ENCODE measurements at places on chromosomes 16 and 17.
A peak's percentile ranks its signal among the peaks of the same experiment; 100 is the strongest.

- DNase-seq: no peak
Measured at GRCh38 chr17:28492352-28493310, 13.5 kb upstream of the FOXN1 start.

DNA sequence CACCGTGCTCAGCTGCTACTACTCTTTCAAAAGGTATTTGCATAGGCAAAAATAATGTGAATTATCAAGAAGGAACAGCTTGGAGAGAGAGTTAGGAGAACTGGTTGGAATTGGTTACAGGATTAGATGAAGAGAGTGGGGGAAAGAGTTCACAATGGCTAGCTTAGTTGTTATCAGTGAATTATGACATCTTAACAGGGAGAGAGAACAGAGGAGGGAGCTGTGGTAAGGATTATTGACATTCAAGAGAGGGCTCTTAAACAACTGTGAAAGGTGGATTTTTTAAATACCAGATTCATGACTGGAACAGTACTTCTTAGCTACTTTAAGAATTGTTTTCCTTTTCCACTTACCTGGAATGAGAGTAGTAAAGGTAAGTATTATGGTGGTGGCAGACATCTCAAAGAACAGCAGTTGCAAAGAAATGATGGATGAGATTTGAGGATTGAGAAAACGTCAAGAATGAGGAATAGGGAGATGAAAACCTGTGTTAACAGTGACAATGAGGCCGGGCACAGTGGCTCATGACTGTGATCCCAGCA lies 43.9 kb upstream of the SLC5A11 start:
- no peak for DNase-seq

DNA sequence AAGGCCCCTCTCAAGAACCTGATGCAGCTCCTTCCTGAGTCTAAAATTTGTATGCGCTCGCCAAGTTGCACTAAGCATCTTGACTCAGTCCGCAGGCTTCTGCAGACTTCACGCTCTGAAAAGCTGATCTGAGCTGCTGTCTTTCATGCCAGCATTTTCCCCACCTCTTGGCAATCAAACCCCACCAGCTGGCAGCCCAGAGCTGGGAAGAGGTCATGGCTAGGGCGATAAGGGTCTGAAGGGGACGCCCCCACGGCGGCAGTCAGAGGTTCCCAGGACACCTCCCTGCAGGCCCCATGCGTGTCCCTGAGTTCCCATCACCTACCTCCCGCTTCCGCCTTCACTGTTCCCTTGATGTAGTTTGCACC lies 5.1 kb upstream of the UNC13D start:
- DNase-seq: no peak

- no peak for DNase-seq
Measured at GRCh38 chr16:67372664-67373063, 20.6 kb downstream of the TPPP3 start.

DNA sequence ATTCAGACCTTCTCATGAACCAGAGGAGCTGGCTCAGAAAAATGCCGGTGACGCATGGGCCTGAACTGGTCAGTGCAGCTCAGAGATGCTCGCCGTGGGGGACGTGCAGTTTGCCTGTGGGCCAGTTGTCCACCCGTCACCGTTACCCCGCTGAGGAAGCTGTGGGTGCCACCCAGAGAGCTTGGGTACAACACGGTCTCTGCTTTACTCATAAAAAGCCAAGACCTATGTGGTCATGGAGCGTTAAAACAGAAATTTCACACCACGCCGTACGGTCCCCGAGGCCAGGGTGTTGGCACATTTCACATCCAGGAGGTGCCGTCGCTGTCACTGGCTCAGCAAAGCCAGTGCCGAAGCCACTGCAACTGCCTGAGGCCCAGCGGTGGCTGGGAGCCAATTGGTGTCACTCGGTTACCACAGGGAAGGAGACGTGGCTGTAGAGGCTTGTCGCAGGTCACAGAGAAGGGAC lies 120.9 kb downstream of the METRNL start:
- peak; percentile 36 for DNase-seq

- no peak for DNase-seq
Measured at GRCh38 chr17:34436607-34437006, 73.6 kb upstream of the CCL1 start.
